T-cell (primary cell): ENCODE measurements at places on chromosomes 13 and 19. TPM values are rescaled to one million over a fixed set of nuclear protein-coding genes. Genes with fewer than 3 reads are reported as not detected.

- DNase-seq = no peak
These were observed at the start of gene NPHS1 for GRCh38 chr19:35852029-35852780. TSS of gene NPHS1 (minus strand) at chr19:35852504. CDS start at chr19:35851837, 667 bp downstream.

DNA sequence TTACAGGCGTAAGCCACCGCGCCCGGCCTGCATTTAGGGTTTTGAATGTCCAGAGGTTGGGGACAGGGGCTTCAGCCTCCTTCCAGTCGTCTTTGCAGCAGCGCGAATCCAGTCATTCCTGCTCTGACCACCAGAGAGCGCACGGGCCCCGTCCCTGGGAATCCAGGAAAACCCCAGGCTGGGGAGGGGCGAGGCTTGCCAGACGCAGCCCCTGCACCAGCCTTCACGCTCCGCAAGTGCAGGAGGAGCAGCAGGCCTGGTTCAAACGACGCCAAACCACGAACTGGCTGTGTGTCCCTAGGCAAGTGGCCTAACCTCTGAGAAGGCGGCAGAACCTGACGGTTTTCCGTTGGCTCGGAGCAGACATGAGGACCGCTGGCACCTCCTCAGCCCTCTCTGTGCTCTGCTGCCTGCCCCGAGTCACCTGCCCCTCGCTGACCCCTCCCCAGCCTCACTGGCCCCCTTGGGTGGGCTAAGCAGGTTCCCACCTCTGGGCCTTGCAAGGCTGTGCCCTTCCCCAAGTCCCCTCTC, 2.0 kb upstream of the RNF126 start:
- DNase-seq = peak; percentile 78

DNA sequence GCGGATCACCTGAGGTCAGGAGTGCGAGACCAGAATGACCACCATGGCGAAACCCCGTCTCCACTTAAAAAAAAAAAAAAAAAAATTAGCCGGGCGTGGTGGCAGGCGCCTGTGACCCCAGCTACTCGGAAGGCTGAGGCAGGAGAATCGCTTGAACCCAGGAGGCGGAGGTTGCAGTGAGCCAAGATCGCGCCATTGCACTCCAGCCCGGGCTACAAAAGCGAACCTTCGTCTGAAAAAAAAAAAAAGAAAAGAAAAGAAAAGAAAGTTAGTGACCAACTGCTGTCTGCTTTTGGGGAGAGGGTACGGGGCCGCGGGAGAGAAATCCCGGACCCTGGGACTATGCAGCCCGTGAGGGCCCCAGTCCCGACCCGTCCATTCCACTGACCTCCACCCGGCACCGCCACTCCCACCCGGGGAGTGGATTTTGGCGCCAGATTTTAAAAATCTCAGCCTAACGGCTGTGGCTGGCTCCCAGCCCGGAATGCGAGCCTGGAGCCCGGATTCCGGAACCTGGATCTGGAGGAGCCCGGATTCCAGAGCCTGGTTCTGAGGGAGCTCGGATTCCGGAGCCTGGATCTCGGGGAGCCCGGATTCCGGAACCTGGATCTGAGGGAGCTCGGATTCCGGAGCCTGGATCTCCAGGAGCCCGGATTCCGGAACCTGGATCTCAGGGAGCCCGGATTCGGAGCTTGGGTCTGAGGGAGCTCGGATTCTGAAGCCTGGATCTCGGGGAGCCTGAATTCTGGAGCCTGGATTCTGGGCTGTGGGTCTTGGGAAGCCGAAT, 6.1 kb upstream of the LMNB2 start:
- DNase-seq = no peak

DNA sequence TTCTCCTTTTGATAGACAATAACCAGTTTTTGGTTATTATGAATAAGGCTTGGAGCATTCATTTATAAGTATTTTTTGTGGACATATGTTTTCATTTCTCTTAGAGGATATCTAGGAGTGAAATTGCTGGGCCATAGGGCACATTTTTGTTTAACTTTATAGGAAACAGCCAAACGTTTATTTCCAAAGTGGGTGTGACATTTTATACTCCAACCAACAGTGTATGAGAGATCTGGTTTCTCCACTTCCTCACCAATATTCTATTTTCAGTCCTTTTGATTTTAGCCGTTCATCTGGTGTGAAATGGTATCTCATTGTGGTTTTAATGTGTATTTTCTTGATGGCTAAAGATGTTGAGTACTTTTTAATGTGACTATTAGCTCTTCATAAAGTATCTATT, 21.9 kb downstream of the TDRD3 start:
- DNase-seq = no peak

GRCh38 chr13:93216122-93216521, 10.5 kb upstream of the GPC6 start:
- DNase-seq = no peak

- DNase-seq = peak; percentile 58
These were observed 25.4 kb upstream of the GPR12 start for GRCh38 chr13:26785838-26786630.

DNA sequence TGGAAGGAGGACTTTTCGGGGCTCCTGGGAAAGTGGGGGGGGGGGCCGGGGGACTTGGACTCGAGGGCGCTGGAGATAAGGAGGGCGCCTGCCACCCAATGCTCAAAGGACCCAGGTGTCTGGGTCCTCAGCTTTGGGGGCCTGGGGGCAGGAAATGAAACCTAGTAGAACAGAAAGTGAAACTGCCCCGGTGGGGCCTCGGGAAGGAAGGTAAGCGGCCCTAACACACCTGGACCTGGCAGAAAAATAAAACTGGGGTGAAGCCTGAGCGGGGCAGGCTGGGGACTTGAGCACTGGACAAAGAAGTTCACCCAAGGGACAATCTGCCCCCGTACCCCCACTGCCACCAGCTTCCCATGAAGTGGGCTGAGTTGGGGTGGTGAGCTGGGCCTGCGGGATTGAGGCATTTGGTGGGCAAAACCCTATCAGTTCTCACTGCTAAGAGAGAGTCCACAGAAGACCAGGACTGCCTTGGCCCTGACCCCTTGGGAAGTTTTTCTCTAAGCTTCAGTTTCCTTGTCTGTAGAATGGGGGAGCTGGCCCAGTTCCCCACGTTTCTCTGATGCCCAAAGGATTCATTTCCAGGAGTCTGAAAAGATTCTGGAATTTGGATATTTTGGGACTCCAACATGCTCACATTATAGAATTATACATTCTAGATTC, 2.3 kb downstream of the PRKD2 start:
- peak; percentile 62 for DNase-seq

DNA sequence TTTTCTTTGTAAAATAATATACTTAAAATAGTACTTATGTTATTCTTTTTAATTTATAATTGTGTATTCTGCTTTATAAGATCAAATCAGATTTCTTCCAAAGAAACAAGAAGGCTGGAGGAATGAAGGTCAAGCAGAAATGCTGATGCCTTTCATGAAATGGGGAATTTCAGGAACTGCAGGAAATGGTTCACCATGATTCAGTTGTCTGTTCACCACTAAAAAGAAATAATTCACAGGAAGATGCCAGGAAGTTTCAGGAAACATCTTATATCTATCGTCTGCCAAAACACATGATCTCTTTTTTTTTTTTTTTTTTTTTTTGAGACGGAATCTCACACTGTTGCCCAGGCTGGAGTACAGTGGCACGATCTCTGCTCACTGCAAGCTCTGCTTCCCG, 15.7 kb upstream of the SCEL start:
- no peak for DNase-seq

DNA sequence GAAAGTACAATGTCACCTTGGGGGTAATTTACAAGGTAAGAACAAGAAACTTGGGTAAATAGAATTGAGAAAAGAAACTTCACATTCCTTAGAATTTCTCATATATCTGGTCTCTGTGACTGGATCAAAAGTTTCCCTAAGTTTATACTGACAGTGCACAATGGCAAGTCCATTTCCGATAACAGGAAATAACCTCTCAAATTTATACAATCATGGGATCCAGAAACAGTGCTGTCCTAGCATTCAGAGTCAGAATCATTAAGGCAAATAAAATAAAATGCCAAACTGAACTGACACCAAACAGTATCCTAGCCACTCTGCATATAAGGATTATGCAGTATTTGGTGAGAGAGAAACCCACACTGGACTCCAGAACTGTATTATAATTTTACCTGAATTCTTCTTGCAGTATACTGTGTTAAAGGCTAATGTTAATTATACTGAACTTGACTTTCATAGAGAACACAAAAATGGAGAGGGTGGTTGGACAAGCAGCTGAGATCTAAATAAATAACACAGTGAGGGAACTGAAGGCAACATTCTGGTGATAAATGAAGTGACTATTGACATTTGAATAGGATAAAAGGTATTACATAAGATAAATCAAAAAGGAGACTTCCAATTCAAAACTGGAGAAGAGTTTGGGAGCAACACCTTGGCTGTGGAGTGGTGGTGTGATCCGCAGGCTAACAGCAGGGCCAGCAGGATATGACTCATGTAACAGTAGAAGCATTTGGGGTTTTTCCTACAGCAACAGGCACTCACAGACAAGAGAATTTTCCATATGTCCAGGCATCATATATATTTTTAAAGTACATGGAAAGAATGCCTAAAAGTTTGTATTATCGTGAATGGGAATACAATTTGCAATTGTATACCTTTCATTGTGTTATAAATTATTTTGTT, 932.5 kb upstream of the MIR17HG start:
- DNase-seq = no peak

GRCh38 chr13:40399756-40400155, 266.7 kb downstream of the FOXO1 start:
- DNase-seq = no peak

DNA sequence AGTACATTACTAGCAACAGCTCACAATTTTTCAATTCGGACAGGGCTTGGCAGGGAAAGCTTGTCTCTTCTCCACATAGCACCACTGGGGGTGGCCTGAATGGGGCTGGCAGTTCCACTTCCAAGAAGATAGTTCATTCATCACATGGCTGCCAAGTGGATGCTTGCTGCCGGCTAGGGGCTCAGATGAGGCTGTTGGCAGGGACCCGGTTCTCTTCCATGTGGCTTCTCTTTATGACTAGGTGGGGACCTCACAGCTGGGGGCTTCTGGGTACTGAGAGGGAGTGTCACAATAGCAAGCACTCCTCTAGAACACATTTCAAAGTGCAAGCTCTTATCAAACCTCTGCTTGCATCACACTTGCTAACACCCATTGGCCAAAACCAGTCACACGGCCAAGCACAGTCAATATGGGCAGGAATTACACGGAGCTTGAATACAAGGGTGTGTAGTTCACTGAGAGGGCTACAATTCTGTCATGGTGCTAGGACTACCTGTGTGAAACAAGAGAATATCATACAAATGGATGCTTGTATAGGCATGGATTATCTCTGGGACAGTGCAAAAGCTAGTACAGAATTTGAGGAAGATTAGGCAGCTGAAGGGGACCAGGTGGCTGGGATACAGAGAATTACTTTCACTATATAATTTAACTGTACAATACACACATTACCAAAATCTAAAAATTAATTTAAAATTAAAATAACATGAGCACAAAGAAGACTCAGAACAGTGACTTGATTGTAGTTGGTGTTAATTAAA, 32.3 kb downstream of the ATP7B start:
- DNase-seq = no peak

GRCh38 chr19:844546-844971, 3.8 kb downstream of the PRTN3 start:
- no peak for DNase-seq

DNA sequence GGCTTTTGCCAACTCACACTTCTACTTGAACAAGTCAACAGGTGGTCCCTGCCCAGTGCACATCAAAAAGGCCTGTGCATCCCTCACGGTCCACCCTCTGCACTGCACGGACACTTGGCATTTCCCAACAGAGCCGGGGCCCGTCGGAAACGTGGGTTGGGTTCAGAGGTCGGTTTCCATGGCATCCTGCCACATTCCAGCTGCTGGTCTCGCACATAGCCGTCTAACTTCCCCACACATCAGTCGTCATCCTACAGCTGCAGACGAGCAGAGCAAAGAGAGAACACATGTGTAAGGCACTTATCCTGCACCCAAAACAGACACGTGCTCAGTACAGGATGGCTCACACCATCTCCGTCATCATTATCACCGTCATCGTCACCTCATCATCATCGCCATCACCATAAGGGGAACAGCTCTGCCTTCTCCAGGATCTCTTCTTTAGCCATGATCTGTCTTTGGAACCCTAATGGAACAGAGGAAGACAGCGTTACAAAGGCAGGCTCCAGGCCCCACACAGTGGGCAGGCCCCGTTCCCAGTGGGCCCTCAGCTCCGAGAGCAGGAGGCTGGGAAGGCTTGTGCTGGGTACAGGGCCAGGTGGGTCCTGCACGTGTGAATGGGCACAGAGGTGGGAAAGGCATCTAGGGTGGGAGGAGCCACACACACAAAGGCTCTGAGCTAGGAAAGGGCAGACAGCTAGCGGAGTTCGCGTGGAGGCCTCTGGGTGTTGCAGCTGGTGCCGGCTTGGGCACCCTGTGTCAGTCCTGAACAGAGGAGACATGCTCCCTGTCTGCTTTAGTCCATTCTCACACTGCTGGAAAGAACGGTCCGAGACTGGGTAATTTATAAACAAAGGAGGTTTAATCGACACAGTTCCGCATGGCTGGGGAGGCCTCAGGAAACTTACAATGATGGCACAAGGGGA, 170.8 kb upstream of the SOX1 start:
- no peak for DNase-seq

DNA sequence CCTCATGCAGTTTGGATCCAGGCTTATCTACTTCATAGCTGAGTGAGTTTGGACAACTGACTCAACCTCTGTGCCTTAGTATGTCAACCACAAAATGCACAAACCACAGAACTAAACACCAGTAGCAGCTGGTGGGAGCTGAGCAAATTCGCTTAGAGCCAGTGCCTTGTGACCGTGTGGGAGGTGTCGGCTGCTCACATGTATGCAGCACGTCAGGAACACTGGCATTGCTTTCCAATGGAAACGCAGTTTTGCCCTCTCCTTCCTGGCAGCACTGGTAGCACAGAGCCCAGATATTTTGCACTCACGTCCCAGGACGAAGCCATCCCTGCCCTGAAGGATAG, 8.3 kb upstream of the NTN5 start:
- no peak for DNase-seq

LAIR1 gene
- total RNA-seq = 40.2 TPM

DNA sequence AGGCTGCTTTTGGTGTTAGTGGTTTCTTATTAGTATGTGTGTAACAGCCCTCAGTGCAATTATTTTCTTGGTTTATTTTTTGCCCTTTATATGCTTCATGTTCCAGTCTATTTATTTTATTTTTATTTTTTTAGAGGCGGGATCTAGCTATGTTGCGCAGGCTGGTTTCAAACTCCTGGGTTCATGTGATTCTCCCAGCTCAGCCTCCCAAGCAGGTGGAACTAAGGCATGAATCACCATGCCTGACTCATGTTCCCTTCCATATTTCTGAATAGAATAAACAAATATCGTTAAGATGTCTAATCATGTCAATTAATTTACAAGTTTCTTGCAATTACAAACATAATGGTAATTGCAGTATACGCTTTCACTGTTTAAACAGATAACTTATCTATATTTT, 11.7 kb downstream of the SKA3 start:
- no peak for DNase-seq

GRCh38 chr19:44955505-44956439, 592 bp downstream of the CLPTM1 start:
- no peak for DNase-seq

ZNF439 gene
- total RNA-seq = 21.0 TPM
